T-helper 2 cell treated with Interferon-gamma antibody and Interleukin-4, amounts not matched to agents 100 ng/mL and 5 ng/mL, for 36 hours (primary cell): ENCODE measurements at places on chromosomes 3 and 15. TPM values are rescaled to one million over a fixed set of nuclear protein-coding genes. Genes with fewer than 3 reads are reported as not detected.

The KNG1 gene
- not detected in 2 replicates for total RNA-seq

The TMCO5A gene
- total RNA-seq: not detected in 2 replicates

The HDDC3 gene
- total RNA-seq: 28.3 and 31.6 TPM in 2 replicates

The STAB1 gene
- 0.05 and 0.09 TPM in 2 replicates for total RNA-seq

The EFCAB12 gene
- total RNA-seq: 0.39 and 0.43 TPM in 2 replicates

The ROBO1 gene
- total RNA-seq: 0.11 TPM in 1 of 2 replicates, not detected in the other

The ELL3 gene
- 0.64 and 1.4 TPM in 2 replicates for total RNA-seq

The SNTN gene
- total RNA-seq: not detected in 2 replicates

The TMEM207 gene
- not detected in 2 replicates for total RNA-seq

The GPR176 gene
- 0.05 TPM in 1 of 2 replicates, not detected in the other for total RNA-seq

The AHSG gene
- not detected in 2 replicates for total RNA-seq

The MKRN3 gene
- total RNA-seq: 1.7 and 1.9 TPM in 2 replicates

The SPINK8 gene
- total RNA-seq: not detected in 2 replicates

The CHRNA5 gene
- total RNA-seq: 3.8 and 5.0 TPM in 2 replicates

The TGM5 gene
- 0.09 and 0.11 TPM in 2 replicates for total RNA-seq

The SLC12A1 gene
- total RNA-seq: not detected in 2 replicates

The NME9 gene
- total RNA-seq: not detected in 2 replicates

The MRPL46 gene
- 28.2 and 32.8 TPM in 2 replicates for total RNA-seq

The FGD5 gene
- 0.05 TPM in 1 of 2 replicates, not detected in the other for total RNA-seq

The SPINT1 gene
- total RNA-seq: 3.6 and 3.7 TPM in 2 replicates

The SPG11 gene
- total RNA-seq: 72.2 and 76.7 TPM in 2 replicates

The INAFM2 gene
- 6.8 and 9.9 TPM in 2 replicates for total RNA-seq

The IL16 gene
- total RNA-seq: 199 and 201 TPM in 2 replicates

The SERINC4 gene
- total RNA-seq: 0.16 and 0.23 TPM in 2 replicates

The SLC12A8 gene
- total RNA-seq: 0.18 and 0.32 TPM in 2 replicates

The HDAC11 gene
- 1.3 TPM in 2 replicates for total RNA-seq

The B3GNT5 gene
- 2.8 and 3.3 TPM in 2 replicates for total RNA-seq

The TPRG1 gene
- 27.6 and 29.5 TPM in 2 replicates for total RNA-seq

The SEMA3G gene
- 0.16 and 0.23 TPM in 2 replicates for total RNA-seq
